NCI-H2081 treated with DMSO at 0.1 percent for 48 hours (cell line): ENCODE measurements at places on chromosomes 13 and 19.

- no peak for DNase-seq
Observed at GRCh38 chr13:98216135-98216565, 39.1 kb upstream of the RNF113B start.

DNA sequence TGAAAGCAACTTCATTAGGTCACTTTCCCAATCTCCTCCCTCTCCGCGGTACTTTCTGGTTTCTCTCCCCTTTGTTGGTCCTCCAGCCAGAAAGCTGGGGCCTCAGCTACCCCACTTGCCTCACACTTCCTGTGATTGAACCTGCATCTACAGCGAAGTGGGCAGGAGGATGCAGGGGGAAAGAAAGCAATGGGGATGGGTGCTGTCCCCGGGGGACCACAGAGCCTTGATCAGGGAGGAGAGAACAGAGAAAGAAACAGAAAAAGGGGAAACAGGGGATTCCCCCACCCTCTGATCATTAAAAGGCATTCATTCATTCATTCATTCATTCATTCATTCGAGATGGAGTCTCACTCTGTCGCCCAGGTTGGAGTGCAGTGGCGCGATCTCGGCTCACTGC, 74.2 kb downstream of the TRPM4 start:
- no peak for DNase-seq

DNA sequence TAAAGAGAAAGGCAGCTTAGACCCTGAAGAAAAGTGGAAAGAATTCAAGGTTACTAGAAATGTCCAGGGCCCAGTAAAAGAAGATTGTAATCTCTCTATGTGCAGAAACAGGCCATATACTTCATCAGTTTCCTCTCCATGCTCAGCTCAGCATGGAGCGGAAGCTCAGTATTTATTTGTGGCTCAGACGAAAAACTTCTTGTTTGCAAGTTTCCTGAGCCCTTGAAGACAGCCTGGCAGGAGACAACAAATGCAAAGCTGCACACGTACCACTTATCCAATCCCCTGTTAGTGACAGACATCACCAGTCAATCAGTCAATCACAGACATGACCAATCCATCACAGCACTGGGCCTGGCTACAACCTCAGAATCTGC, 8.1 kb upstream of the KLF2 start:
- no peak for DNase-seq

DNA sequence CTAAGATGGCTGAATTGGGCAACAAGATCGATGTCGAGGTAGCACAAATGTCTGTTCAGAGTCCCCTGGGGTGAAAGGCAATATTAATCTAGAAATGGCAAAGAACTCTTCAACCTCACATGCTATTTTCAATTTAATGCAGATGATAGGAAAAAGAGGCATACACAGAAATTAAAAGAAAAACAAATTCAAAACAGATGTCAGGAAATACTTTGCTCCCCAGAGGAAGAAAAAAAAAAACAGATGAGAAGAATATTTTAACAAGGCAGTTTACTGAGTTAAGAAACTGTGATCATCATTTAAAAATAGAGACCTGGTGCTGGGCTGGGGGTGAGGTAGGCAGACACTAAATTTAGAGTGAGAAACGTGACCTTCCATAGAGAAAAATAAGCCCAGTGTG, 421.9 kb upstream of the ARGLU1 start:
- no peak for DNase-seq

GRCh38 chr19:4229179-4229931, at the start of gene EBI3:
Gene EBI3, plus strand, starts transcription at chr19:4229523. Its CDS starts 28 bp downstream, at chr19:4229551.
- DNase-seq = no peak
